Brain (organoid and tissue), 16 donors: ENCODE measurements at places on chromosomes 5 and 9. TPM values are rescaled to one million over a fixed set of nuclear protein-coding genes. Genes with fewer than 3 reads are reported as not detected.

ORM2 gene
- polyA plus RNA-seq, result 0.49 TPM

PTTG1 gene
- 172 TPM for polyA plus RNA-seq

DOK3 gene
- polyA plus RNA-seq, result 1.8 TPM

SLC38A9 gene
- 4.8 TPM for polyA plus RNA-seq

CXXC5 gene
- polyA plus RNA-seq, result 79.7 TPM

PCDHGB3 gene
- 0.49 TPM for polyA plus RNA-seq

HEMGN gene
- not detected for polyA plus RNA-seq

PHF24 gene
- polyA plus RNA-seq, result 14.7 TPM

SLC25A2 gene
- not detected for polyA plus RNA-seq

SPATA6L gene
- 1.0 TPM for polyA plus RNA-seq

CDC20B gene
- 0.15 TPM for polyA plus RNA-seq

TLX3 gene
- polyA plus RNA-seq, result 11.1 TPM

RAI14 gene
- 13.1 TPM for polyA plus RNA-seq

AHRR gene
- polyA plus RNA-seq, result 3.0 TPM

SLC6A7 gene
- polyA plus RNA-seq, result 4.1 TPM

HTR1A gene
- polyA plus RNA-seq, result 0.24 TPM

COL15A1 gene
- polyA plus RNA-seq, result 1.1 TPM

IL31RA gene
- not detected for polyA plus RNA-seq

GPX8 gene
- 1.2 TPM for polyA plus RNA-seq

NR4A3 gene
- 1.0 TPM for polyA plus RNA-seq

BHMT2 gene
- polyA plus RNA-seq, result 1.7 TPM

PCDHB9 gene
- polyA plus RNA-seq, result 30.1 TPM

PCDHA5 gene
- polyA plus RNA-seq, result 0.32 TPM

LCN1 gene
- polyA plus RNA-seq, result not detected

PCDHGA2 gene
- polyA plus RNA-seq, result 7.8 TPM

MARCOL gene
- polyA plus RNA-seq, result not detected

CNTLN gene
- 4.0 TPM for polyA plus RNA-seq

MEF2C gene
- 9.8 TPM for polyA plus RNA-seq
